ENCODE measurements at places on chromosomes 6 and 20.

- DNase-seq = no peak
- no peak overlapping the region for H3K27ac ChIP-seq
Observed at GRCh38 chr6:81985191-81985590, 232.7 kb upstream of the TENT5A start.

DNA sequence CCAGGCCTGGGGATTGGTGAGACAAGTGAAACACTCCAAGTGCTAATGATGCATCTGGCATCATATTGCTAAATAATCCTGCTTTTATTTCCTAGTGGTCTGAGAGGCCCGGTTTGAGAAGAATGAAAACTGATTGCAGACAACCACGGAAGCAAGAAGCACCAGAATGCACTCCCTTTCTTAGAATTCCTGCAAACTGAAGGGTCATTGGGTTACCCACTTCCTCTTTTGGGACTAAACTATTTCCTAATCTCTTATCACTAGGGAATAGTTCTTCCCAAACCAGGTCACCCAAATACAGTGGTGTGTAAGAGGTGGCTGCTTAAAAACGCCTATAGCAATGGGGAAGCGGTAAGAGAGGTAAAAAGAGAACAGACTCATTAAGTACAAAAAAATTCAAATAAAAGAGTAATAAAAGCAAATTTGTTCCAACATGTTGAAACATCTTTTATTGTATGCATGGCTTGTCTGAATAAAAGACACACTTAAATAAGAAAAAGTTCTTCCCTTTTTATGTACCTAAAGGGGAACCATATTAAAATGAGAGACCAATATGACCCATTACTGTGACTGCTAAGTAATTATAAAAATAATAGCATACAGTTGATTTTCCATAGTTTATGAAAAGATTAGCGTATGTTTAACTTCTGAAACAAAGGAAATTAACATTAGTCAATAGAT is 125.8 kb downstream of the MYB start:
- no peak overlapping the region for H3K4me3 ChIP-seq
- no peaks in the 10 kb centered on the region for H3K27me3 ChIP-seq
- no peak for DNase-seq
- no peaks in the 10 kb centered on the region for H3K4me1 ChIP-seq

DNA sequence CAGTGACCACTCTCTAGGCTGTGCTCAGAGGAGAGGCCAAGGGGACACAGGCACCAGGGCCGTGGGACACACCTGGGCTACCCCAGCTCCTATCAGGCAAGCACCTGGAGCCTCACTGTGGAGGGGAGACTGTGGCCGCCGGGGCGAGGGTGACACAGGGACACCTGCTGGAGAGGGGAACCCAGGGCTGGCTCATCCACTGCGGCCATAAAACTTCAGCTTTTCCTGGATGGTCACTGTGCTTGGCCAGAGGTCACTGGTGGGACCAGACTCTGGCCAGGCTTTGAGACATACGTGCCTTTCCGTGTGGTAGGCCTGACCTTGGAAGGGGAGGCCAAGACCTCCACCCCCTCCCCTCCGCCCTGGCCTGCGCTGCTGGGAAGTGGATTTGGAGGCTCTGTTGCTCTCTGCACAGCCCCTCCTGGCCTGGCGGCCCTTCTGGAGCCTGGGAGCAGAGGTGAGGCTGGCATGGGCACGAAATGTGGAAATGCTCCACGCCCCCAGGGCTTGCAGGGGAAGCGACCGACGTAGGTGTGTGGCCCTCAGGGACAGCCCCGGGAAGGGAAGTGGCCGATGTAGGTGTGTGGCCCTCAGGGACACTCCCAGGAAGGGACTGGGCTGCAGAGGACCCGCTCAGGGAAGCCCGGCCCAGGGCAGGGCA is 42.9 kb upstream of the BHLHE23 start:
- DNase-seq = no peak
- no peak overlapping the region for H3K4me3 ChIP-seq
- no peaks in the 10 kb centered on the region for H3K36me3 ChIP-seq
- peaks cover 4% of the 10 kb centered on the region for H3K27me3 ChIP-seq
- H3K27ac ChIP-seq = no peak overlapping the region
- H3K4me1 ChIP-seq = no peaks in the 10 kb centered on the region

DNA sequence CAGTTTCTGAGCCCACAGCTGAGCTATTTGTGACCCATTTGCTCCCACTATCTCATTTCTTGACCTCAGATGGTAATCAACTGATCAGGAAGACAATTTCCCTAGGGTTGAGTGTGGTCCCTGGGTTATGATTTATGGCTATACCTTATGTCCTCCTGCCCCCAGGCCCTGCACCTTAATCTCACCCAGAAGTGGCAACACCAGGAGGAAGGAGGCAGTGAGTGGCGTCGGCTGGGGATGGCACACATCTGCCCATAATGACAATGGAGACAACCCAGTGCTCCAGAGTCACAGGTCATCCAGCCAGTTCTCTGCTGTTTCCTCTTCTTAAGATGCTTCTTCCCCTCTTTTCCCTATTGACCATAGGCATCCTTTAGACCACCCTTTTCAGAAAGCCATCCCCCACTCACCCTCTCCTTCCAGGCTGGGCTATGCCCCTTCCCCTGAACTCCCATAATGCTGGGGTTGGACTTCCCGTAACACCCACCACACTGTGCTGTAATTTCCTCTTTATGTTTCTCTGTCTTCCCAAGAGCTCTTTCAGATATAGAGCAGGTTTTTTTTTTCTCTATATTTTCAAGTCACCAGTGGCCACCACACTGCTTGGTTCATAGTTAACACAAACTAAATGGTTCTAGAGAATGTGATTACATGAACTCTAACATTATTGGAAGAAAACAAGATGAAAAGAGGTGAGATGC is 8.0 kb downstream of the TRIM10 start:
- DNase-seq = no peak
- no peaks in the 10 kb centered on the region for H3K36me3 ChIP-seq
- no peak overlapping the region for H3K27ac ChIP-seq
- H3K4me3 ChIP-seq = no peak overlapping the region
- H3K27me3 ChIP-seq = peaks cover 49% of the 10 kb centered on the region
- peaks cover 5% of the 10 kb centered on the region for H3K4me1 ChIP-seq

GRCh38 chr20:911882-912600 is 4.1 kb downstream of the ANGPT4 start:
- H3K27me3 ChIP-seq = peaks cover 16% of the 10 kb centered on the region
- H3K36me3 ChIP-seq = no peaks in the 10 kb centered on the region
- no peak overlapping the region for H3K27ac ChIP-seq

GRCh38 chr6:131724114-131724513 is 13.3 kb upstream of the CTAGE9 start:
- no peak overlapping the region for H3K27ac ChIP-seq
- no peak overlapping the region for H3K4me3 ChIP-seq
- H3K4me1 ChIP-seq = no peaks in the 10 kb centered on the region
- no peaks in the 10 kb centered on the region for H3K36me3 ChIP-seq
- no peak for DNase-seq

DNA sequence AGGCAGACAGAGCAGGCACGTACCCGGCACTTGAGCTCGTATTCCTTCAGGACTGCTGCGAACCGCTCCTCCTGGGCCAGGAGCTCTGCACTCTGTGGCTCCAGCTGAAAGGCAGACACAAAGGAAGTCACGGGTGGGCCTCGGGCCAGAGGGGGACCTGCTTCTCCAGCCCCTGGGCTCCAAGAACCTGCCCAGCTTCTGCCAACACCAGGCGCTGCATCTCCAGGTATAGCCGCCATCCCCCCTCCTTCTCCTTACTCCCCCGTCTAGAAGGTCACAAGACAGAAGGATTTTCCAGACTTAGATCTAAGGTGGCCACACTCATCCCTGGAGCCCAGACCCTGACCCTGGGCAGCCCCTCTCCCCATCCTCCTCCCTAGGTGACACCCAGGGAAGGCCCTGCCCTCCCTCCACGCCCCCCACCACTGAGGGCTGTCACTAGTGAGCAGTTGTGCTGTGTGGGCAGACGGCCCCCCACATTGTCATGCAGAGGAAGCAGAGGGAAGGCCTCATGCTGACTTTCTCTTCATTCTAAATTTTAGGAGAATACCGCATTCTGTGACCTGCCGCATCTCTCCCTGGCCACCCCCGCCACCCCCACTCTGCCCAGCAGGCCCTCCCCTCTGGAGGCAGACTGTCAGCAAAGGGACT is 81.9 kb downstream of the GINS1 start:
- H3K27ac ChIP-seq = no peak overlapping the region
- H3K36me3 ChIP-seq = no peaks in the 10 kb centered on the region
- H3K4me1 ChIP-seq = peaks cover 22% of the 10 kb centered on the region
- DNase-seq = no peak
- H3K27me3 ChIP-seq = no peaks in the 10 kb centered on the region

DNA sequence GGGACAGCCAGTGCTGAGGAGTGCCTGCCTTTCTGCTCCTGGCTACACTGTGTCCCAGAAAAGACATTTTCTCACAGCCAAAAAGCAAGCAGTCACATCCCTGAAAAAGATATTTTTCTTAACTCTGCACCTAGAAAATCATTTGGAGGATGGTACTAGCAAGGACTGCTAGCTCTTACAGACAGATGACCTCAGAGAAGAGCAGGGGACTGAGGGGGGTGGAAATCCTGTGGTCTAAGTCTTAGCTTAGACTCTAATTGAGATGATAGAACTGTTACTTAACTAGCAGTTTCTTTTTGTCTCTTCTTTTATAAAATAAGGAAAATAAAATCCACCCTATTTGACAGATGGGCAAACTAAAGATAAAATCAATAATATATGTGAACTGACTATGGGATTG is 152.8 kb downstream of the TMEM200A start:
- no peaks in the 10 kb centered on the region for H3K36me3 ChIP-seq
- peaks cover 34% of the 10 kb centered on the region for H3K4me1 ChIP-seq
- peak overlapping the region; percentile 87 for H3K27ac ChIP-seq
- H3K27me3 ChIP-seq = no peaks in the 10 kb centered on the region

DNA sequence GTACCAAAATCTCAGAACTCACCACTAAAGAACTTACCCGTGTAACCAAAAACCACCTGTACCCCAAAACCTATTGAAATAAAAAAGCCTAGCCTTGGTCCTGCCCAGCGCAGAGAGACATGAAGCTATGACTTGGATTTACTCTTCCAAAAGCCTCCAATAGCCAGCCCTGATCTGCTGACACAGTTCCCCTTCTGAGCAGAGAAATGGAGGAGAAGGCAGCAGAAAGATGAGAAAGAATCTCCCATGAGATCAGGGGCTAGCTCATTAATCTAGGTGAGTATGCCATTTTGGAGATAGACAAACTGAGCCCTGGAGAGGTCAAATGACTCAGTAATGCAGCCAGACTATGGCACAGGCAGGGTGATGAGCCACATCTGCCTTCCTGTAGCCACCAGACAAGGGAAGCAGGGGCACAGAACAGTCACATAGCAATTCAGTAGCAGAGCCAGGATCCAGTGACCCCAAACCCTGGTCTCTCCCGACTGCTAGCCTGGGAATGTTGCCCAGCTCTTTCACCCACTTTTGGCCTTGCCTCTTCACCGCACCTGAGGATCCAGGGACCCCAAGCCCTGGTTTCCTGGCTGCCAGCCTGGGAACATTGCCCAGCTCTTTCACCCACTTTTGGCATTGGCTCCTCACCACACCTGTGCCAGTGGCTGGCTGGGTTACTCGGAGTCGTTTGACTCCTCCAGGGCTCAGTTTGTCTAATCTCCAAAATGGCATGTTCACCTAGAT is 7.2 kb upstream of the SDCBP2 start:
- no peak for DNase-seq
- H3K27me3 ChIP-seq = no peaks in the 10 kb centered on the region
- peak overlapping the region; percentile 66 for H3K4me3 ChIP-seq
- peak overlapping the region; percentile 95 for H3K27ac ChIP-seq

DNA sequence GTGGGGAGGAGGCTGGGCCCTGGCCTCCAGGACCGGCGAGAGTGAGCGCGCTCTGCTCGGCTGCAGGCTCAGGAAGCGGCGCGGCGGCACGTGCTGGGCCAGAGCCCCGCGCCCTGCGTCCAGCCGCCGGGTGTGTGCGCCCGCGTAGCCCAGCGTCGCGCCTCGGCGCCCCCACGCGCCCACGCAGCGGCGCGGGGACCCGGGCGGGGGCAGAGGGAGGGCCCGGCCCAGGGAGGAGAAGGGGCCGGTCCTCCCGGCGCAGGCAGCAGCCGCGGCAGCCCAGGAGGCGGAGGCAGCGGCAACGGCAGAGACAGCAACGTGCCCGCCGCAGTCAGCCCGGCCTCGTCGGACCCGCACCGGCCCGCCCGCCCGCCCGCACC is at the start of gene EYA2:
TSS of gene EYA2 (plus strand) at position 265 of the 380 bp plus-strand sequence. CDS start 95,168 bp downstream, outside the sequence.
- no peaks in the 10 kb centered on the region for H3K4me1 ChIP-seq
- peaks cover 34% of the 10 kb centered on the region for H3K27me3 ChIP-seq
- H3K27ac ChIP-seq = no peak within 1 kb of the TSS
- DNase-seq = no peak
- no peaks in the 10 kb centered on the region for H3K36me3 ChIP-seq
- H3K4me3 ChIP-seq = no peak within 1 kb of the TSS

DNA sequence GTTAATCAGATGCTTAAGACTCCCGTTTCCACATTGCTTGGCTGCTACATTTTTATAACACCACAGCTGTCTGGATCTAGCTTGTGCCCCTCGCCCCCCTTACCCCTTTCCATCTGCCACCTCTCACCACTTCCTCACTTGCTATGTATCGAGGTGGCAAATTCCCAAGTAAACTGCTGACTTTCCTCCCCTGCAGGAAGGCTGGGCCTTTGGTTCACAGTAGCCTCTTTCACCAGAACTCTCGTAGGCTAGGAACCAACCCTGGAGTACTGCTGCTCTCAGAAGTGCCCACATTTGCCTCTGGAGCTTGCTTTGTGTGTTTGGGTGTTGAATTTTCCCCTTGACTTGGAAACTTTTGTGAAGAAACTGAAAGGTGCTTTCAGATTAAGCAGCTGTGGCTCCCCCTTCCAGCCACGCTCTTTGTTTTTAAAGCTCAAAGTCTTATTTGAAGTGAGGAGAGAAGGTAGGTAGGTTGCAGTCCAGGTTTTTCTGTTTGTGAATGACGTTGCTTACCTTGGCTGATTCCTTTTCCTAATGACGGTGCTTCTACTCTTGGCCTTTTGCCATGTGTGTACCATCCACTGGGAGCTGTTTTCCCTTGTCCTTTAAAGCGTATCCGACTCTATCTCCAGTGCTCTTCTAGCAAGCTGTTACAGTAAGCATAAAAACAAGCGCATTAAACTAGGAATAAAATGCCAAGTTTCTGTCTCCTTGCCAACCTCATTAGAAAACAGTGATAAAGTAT is 90.4 kb downstream of the CARMIL1 start:
- peak overlapping the region; percentile 99 for H3K27ac ChIP-seq
- H3K27me3 ChIP-seq = no peaks in the 10 kb centered on the region
- H3K4me3 ChIP-seq = peak overlapping the region; percentile 93
